ENCODE measurements at places on chromosomes 6 and 20. TPM values are rescaled to one million over a fixed set of nuclear protein-coding genes. Genes with fewer than 3 reads are reported as not detected.

CST2 gene
- not detected for total RNA-seq

TMX4 gene
- 14.2 TPM for total RNA-seq

CDH26 gene
- 1.7 TPM for total RNA-seq

MMP24 gene
- total RNA-seq: 0.71 TPM

ATP9A gene
- total RNA-seq: 17.8 TPM

Data from lower leg skin (tissue), 4 donors.